ENCODE measurements at places on chromosomes 11 and 22.

DNA sequence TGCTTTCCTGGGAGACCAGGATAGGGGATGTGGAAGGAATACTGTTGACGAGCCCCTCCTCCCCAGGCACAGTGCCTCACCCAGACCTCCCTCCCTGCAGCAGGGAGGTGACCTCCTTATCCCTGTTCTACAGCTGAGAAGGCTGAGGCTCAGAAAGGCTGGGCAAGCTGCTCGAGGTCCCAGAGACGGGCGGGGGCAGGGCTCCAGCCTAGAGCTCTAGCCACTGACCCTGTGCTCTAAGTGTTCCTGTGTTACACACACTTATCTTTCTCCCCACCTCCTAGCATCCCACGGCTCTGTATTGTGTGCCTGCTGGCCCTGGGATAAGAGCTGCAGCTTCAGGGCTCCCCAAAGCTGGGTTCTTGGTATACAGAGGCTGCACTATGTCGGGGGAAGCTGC, 7.9 kb downstream of the CCDC134 start:
- H3K27ac ChIP-seq, result no peak overlapping the region
- no peak overlapping the region for H3K4me3 ChIP-seq
- no peaks in the 10 kb centered on the region for H3K36me3 ChIP-seq
- H3K27me3 ChIP-seq, result no peaks in the 10 kb centered on the region

DNA sequence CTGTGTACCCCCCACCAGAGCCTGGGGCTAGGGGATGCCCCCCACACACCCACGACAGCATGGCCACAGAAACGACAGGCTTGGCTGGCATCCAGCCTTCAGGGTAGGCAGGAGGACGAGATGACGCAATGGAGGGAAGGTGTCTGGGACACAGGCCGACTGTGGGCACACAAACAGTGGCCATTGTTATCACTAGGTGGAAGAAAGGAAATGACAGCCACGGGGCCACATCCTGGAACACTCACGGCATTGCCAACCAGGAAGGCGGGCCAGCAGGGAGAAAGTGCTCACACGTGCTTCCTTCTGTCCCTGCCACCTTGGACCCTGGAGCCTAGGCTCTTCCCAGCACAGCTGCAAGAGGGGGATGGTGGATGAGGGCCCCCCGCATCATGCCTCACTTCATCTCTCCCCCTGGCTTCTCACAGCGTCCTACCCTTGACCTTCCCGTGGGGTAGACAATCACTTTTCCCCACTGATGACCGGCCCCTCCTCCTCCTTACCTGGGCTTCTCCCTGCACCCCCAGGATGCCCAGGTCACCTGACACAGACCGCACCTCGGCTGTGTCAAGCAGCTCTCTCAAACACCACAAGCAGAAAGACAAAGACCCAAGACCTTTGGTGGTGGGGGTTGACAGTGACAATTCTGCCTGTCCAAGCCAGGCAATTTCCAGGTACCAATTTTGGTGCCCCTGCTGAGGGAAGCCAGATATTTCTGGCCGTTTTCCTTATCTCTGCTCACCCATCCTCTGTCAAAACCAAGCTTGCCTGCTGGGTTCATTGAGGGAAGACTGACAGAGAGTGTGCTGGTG, 8.6 kb downstream of the PLA2G6 start:
- H3K27me3 ChIP-seq, result no peaks in the 10 kb centered on the region
- H3K4me1 ChIP-seq, result peaks cover 12% of the 10 kb centered on the region
- peak overlapping the region; percentile 17 for H3K27ac ChIP-seq
- DNase-seq, result no peak

GRCh38 chr11:119669487-119669886, 59.5 kb downstream of the NECTIN1 start:
- no peaks in the 10 kb centered on the region for H3K4me1 ChIP-seq
- no peaks in the 10 kb centered on the region for H3K27me3 ChIP-seq
- DNase-seq, result no peak
- no peak overlapping the region for H3K27ac ChIP-seq

DNA sequence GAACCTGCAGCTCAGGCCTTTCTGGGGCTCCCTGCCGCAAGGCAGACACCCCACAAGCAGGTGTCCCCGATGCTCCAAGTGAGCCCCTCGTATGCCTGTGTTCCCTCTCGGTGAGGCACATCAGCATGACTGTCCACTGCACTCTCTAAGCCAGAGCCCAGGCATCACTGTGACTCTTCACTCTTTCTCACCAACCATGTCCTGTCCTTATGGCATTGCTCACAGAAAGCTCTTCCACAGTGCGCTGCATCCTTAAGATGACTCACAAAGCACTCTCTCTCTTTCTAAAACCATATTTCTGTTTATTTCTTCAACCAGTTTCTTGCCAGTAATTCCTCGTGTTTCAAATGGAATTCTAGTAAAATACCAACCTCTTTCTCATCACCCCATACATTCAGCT, 18.1 kb downstream of the GAB4 start:
- no peak overlapping the region for H3K4me3 ChIP-seq
- H3K27me3 ChIP-seq, result no peaks in the 10 kb centered on the region
- no peak overlapping the region for H3K27ac ChIP-seq
- no peaks in the 10 kb centered on the region for H3K4me1 ChIP-seq
- H3K36me3 ChIP-seq, result no peaks in the 10 kb centered on the region
- DNase-seq, result no peak

DNA sequence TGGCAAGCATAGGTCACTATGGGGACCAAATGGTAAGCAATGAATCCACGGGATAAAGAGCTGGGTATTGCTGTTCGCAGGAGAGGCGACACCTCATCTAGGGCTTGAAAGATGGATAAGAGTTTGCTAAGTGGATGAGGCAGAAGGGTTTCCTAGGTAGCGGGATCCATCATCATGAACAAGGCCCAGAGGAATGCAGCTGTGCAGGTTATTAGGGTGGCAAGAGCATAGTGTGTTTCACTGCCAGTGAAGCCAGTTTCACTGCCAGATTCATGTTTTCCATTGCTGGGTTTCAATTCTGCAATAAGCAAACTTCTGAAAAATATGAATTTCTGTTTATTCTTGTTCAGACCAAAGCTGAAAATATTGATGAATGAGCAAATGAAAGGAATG, 27.2 kb downstream of the WEE1 start:
- no peak overlapping the region for H3K27ac ChIP-seq
- no peaks in the 10 kb centered on the region for H3K36me3 ChIP-seq
- no peak overlapping the region for H3K4me3 ChIP-seq
- no peaks in the 10 kb centered on the region for H3K27me3 ChIP-seq

GRCh38 chr11:111937844-111938243, 701 bp downstream of the DIXDC1 start:
- no peaks in the 10 kb centered on the region for H3K27me3 ChIP-seq
- DNase-seq, result no peak
- peaks cover 45% of the 10 kb centered on the region for H3K4me1 ChIP-seq
- H3K27ac ChIP-seq, result peak overlapping the region; percentile 74
- no peak overlapping the region for H3K4me3 ChIP-seq
- H3K36me3 ChIP-seq, result no peaks in the 10 kb centered on the region

GRCh38 chr22:36730176-36730858, 26.8 kb upstream of the CACNG2 start:
- no peak for DNase-seq
- H3K4me1 ChIP-seq, result no peaks in the 10 kb centered on the region
- no peak overlapping the region for H3K27ac ChIP-seq
- H3K36me3 ChIP-seq, result no peaks in the 10 kb centered on the region
- peaks cover 2% of the 10 kb centered on the region for H3K27me3 ChIP-seq
- no peak overlapping the region for H3K4me3 ChIP-seq

DNA sequence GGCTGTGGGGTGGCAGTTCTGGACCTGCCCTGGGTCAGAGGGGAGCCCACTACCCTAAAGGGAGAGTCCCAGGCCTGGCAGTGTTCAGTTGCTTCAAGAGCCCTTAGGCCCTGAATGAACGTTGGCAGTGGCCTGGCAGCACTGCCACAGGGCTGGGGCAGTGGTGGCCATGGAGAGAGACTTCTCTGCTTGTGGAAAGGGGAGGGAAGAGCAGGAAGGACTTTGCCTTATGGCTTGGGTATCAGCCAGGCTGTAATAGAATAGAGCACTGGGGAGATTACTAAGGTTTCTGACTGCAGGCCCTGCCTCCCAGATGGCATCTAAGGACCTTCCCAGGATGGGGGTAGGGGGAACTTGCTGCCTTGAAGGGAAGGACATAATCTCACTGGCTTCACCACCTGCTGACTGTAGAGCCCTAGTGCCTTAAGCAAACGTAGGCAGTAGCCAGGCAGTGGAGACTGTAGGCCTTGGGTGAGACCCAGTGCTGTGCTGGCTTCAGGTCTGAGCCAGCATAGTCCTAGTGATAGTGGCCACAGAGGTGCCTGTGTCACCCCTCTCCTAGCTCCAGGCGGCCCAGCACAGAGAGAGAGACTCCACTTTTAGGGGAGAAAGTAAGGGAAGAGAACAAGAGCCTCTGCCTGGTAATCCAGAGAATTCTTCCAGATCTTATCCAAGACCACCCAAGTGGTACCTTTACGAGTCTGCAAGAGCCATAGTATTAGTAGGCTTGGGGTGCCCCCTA, 27.6 kb downstream of the PLA2G6 start:
- H3K36me3 ChIP-seq, result no peaks in the 10 kb centered on the region
- no peak overlapping the region for H3K4me3 ChIP-seq
- H3K4me1 ChIP-seq, result peaks cover 3% of the 10 kb centered on the region
- DNase-seq, result no peak

DNA sequence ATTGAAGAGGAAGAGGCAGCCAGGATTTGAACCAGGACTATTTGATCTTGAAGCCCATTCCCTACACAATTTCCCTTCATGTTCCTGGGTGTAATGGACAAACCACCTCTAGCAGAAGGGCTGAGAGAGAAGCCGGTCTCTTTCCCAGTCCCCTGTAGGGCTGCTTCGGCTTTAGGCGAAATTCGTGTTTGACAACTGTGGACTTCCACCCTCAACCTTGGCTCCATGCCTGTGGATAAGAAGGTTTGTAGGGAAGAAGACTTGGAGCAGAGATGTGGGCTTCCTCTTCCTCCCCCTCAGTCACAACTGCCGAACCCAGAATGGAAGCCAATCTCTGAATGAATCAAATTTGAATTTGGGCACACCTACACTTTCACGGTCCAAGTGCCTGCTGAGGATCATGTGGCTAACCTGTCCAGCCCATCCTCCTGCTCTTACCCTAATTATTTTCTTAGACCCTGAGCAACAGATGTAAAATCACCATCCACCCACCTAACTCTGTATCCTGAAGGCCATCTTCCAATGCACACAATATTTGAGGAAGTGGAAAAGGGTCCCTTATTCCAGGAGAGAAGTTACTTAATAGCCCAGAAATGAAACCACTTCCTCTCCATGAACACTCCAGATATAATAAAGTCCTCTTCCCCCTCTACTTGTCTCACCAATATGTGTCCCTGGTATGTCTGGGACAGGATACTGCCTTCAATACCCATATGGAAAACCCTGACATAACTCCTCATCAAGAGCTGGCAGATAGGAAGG, 10.1 kb upstream of the SCN2B start:
- H3K27ac ChIP-seq, result no peak overlapping the region
- no peaks in the 10 kb centered on the region for H3K27me3 ChIP-seq
- DNase-seq, result no peak

DNA sequence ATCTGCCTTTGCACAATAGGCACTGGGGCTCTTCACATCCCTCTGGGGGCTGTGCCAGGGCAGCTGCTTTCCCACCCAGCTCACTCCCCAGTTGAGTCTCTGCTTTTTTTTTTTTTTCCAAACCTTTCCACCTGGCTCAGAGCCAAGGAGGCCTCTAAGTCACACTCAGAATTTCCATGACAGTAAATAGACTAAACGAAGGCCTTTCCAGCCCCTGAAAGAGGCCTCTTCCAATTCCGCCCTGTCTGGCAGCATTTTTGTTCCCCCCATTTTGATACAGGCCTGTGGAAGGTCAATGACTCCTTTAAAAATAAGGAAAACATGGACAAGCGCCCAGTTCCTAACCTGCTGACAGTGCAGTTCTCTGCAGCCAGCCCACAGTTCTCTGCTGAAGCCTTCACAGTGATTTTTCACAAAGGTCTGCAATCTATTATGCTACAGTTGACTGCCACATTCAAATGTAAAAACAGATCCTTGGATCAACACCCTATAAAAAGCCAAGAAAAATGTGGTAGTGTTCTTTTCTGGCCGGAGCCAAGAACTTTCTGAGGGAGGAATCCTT, 107.5 kb upstream of the SESN3 start:
- H3K4me3 ChIP-seq, result no peak overlapping the region
- H3K27me3 ChIP-seq, result no peaks in the 10 kb centered on the region
- no peaks in the 10 kb centered on the region for H3K36me3 ChIP-seq
- DNase-seq, result peak; percentile 44
- peak overlapping the region; percentile 68 for H3K27ac ChIP-seq

- DNase-seq, result no peak
- H3K27ac ChIP-seq, result no peak overlapping the region
- no peak overlapping the region for H3K4me3 ChIP-seq
- H3K27me3 ChIP-seq, result no peaks in the 10 kb centered on the region
- no peaks in the 10 kb centered on the region for H3K4me1 ChIP-seq
- no peaks in the 10 kb centered on the region for H3K36me3 ChIP-seq
These were observed 112.1 kb upstream of the DRD2 start for GRCh38 chr11:113587308-113587739.

GRCh38 chr22:43878079-43878795, 13.6 kb downstream of the PNPLA5 start:
- no peaks in the 10 kb centered on the region for H3K27me3 ChIP-seq
- no peak overlapping the region for H3K4me3 ChIP-seq
- peaks cover 4% of the 10 kb centered on the region for H3K4me1 ChIP-seq
- no peaks in the 10 kb centered on the region for H3K36me3 ChIP-seq
- no peak for DNase-seq

- H3K27ac ChIP-seq, result no peak overlapping the region
- DNase-seq, result no peak
- no peak overlapping the region for H3K4me3 ChIP-seq
- no peaks in the 10 kb centered on the region for H3K27me3 ChIP-seq
These were observed 14.2 kb upstream of the APOA1 start for GRCh38 chr11:116851626-116852025.

DNA sequence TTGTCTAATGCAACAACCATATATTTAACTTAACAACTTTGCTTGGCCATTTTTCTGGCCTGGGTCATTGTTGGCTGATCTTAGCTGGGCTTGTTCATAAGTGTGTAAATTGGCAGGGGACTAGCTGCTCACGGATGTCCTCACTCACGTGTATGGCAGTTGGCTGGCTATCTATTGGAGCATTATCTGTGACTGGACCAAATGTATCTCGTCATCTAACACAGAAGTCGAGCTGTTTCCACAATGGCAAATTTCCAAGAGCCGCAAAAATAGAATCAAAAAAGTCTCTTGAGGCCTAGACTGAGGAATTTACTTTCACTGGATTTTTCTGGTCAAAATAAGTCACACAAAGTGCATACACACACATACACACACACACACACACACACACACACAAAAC, 893.3 kb downstream of the FAM181B start:
- H3K27ac ChIP-seq, result no peak overlapping the region
- no peaks in the 10 kb centered on the region for H3K4me1 ChIP-seq
- H3K27me3 ChIP-seq, result no peaks in the 10 kb centered on the region
- no peak for DNase-seq

GRCh38 chr11:65571940-65572339, 398 bp upstream of the FAM89B start:
- H3K36me3 ChIP-seq, result no peaks in the 10 kb centered on the region
- no peaks in the 10 kb centered on the region for H3K27me3 ChIP-seq
- H3K27ac ChIP-seq, result peak overlapping the region; percentile 40
- H3K4me3 ChIP-seq, result no peak overlapping the region
